ENCODE measurements at places on chromosomes 5 and 9.

DNA sequence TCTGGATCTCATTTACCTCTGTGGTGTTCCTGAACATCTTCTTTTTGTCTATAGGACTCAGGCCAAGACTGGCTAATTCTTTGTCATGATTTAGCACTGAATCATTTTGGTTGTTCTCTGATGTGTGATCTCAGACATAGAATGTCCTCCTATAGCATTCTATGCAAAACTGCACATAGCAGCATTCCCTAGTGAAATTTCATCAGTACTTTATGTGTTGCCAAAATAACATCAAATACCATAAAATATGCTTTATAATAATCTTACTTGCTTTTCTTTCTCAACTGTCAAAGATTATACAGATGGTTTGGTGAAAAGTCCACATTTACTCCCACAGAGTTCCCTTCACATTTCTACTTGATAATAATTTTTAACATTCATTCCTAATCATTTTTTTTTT lies 115.7 kb upstream of the MPDZ start:
- DNase-seq = no peak

DNA sequence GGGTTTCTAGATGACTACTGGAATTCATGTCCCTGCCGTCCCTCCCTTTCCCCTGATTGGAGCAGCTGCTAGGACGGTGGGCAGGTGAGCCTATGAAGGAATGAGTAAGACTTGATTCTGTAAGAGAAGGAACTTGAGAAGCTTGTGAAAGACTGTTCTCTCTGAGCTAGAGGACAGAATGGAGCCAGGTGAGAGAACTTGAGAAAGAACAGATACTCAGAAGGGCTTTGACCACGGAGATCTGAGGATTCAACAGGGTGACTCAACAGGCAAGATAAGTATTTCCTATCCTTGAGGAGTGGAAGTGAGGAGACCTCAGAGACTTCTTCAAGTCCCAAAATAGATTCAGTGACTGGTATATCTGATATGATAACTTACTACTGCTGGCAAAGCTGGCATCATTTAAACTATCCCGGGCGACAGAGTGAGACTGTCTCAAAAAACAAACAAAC lies 41.9 kb downstream of the HSDL2 start:
- DNase-seq = no peak

DNA sequence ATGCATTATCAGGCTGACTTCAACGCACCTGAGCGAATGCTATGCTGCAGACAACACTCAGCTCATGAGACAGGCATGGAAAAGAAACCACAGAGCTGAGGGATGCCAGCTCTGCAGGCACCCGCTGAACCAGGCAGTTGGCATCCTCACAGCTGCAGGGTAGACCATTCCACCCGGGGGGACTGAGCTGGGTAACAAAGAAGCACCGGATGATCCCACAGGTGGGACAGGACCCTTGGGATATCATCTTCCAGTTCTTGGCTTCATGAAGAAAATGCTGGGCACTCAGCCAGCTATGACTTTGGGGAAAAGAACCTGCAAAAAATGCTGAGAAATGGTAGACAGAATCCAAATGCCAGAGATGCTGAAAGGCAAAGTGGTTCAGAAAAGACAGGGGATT lies 9.6 kb downstream of the EPB41L4B start:
- no peak for DNase-seq

DNA sequence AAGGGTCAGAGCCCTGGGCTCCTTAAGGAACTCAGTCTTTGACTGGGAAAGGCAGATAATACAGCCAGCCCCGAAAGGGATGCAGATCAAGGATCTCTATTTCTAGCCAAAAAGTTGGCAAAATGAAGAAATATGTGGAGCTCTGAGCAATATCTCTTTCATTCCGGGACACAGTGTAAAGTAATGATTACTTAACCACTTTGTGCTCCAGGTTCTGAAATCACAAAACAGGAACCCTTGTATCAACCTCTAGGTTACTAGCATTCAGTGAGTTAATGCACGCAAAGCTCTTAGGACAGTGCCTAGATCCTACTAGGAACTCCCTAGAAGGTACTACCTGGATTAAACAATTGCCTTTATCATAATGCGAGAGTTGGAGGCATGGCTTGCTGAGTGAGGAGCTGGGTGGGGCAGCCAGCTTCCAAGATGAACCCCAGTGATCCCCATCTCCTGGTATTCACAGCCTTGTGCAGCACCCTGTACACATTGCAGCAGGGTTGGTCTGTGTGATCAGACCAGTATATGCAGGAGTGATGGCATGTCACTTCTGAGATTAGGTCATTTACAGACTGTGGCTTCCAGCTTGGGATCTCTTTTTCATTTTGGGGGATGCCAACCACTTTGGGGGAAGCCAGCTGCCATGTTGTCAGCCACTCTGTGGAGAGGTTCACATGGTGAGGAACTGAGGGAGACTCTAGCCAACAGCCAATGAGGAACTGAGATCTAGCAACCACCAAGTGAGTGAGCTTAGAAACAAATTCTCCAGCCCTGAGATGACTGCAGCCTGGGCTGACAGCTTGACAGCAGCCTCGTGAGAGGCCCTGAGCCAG lies 103.1 kb upstream of the SLC44A1 start:
- no peak for DNase-seq

GRCh38 chr5:91373006-91373405 lies 10.1 kb downstream of the ARRDC3 start:
- no peak for DNase-seq

- DNase-seq = no peak
These were observed 53.2 kb downstream of the USP20 start for GRCh38 chr9:129888293-129889121.

GRCh38 chr5:169494383-169494935 lies 89.1 kb upstream of the SPDL1 start:
- no peak for DNase-seq

- no peak for DNase-seq
These were observed 5.7 kb downstream of the QSOX2 start for GRCh38 chr9:136239983-136240330.

GRCh38 chr5:124264499-124264898 lies 481.9 kb downstream of the ZNF608 start:
- no peak for DNase-seq

- DNase-seq = no peak
These were observed 50.5 kb upstream of the COL5A1 start for GRCh38 chr9:134591082-134591571.

DNA sequence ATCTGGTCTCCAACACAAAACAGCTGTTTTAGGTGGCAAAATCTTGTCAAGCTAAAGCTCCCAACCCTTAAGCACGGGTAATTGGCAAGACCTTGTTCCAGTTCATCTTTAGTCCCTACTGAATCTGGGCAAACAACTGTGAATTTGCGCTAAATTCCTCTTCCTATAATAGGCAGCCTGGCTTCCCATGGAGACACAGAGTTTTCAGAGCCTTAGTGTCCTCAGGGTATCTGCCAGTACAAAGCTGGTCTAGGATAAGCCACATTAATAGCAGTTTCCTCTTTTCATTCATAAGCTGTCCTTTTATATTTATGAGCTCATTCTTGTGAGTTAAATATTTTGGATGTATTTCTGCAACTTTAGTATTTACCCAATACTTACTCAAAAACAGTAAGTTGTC lies 59.5 kb downstream of the FGF10 start:
- DNase-seq = no peak

- no peak for DNase-seq
These were observed 413.3 kb downstream of the MLLT3 start for GRCh38 chr9:20208961-20209371.

GRCh38 chr9:109179801-109180523 lies 12.9 kb upstream of the FRRS1L start:
- peak; percentile 53 for DNase-seq

DNA sequence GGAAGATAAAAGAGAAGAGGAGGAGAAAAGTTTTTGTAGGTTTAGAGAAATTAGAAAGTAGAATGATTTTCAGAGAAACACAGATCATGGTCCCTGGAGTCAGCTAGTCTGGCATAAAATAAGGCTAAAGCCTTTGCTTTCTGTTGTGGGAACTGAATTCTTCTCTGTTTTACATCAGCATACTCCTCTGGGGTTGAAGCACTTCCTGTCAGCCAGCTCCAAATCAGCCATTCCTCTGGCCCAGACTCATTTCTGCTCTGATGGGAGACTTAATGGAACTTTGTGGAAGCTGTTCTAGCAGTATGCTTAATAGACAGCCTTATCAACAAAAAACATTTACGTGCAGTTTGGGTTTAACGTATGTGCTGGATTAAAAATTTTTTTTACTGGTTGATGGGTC lies 143.2 kb downstream of the HMHB1 start:
- no peak for DNase-seq

DNA sequence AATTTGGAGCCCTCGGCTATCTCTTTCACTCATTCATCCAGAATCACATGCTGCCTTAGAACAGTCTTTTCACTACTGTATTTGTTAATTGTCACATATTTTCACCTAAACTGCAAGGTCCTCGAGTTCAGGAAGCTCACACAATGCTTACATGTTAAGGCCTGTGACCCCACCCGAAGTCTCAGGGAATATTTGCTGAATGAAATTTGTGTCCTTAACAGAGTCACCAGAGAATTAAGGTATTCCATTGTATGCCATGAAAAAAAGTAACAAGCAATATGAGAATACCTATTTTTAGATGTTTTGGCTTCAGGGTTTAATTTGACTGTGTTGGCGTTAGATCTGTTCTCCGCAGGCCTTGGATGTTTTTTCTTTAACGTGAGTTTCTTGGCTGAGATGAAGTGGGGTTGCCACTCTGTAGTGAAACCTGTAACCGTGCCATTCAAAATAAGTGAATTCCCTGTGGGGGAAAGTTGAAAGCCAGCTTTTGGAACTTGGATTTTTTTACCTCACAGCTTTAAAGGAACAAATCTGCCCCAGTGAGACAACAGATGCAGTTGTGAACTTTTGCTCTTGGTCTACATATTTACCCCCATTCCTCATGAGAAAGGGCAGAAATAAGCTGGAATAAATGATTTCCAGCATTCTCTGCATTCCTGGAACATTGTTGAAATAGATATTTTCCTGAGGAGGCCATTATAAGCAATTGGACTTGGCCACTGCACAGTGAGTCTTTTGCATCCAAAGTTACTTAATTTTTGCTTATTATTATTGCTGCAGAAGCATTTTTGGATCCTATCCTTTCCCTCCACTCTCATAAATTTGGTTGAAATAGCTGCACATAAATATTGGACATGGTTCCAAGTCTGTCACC lies 35.9 kb upstream of the FBP1 start:
- no peak for DNase-seq

- DNase-seq = no peak
These were observed 7.6 kb upstream of the ELOVL7 start for GRCh38 chr5:60851626-60852025.

- no peak for DNase-seq
These were observed 119.4 kb downstream of the PRKACG start for GRCh38 chr9:68894502-68894901.

GRCh38 chr5:90518661-90519060 lies 10.7 kb downstream of the LYSMD3 start:
- DNase-seq = no peak

DNA sequence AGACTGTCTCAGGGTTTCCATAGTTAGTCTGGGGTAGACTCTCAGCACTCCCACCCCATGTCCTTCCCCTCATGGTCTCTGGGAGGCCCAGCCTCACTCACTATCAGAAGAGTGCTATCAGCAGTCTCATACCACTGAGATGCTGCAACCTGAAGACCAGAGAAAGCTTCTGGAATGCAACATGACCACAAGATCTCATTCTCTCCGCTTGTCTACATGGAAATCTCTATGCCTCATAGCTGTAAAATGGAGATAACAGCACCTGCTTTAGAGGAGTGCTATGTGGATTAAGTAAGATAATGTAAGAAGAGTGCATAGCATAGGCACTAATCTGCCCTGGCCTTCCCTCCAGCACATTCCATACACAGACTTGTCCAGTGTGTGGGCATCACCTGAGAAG lies 47.0 kb upstream of the ZNF169 start:
- DNase-seq = no peak

- no peak for DNase-seq
These were observed 270.6 kb downstream of the IRX2 start for GRCh38 chr5:2480871-2481270.

DNA sequence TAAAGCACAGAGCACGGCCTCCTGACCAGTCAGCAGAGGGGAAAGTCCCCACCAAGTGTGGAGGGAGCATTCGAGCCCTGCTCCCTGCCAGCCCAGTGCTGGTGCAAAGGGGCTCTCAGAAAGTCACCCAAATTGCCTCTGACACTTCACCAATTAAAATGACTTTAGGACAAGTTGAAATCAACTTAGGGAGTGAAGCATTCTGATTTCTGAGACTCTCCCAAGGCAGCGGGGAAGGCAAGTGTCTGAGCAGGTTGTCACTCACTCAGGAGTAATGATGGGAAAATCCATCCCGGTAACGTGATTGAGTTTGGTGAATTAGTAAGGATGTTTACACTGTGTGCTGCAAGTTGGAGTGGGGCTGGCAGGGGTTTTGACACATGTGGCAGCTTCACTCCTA lies 73.7 kb downstream of the PCDH1 start:
- DNase-seq = no peak

DNA sequence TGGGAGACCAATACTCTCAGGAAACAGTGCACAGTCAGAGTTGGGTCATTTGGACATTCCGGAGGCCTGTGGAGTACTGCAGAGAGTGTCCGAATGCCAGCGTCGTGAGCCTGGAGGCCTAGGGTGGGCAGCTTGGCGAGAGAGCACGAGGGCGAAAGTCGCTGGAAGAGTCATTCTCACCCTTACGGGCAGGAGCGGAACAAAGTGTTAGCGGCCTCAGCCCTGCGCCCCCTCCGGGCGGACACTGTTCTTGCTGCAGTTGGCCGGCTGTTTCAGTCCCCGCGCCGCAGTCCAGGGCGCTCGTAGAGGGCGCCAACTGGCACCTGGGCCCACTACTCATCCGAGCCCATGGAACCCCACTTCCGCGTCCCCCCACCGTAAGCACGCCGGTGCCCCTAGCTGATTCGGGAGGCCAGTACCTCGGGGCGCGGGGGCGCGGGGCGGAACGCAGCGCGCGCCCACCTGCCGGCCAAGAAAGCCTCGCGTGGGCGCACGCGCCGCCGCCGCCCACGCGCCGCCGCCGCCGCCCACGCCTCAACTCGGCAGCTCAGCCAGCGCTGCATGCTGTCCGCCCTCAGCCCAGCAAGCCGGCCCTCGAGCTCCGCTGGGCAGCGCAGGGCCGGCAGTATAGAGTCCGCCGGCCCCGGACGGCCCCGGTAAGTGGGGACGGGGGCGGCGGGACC lies 99.7 kb upstream of the CCL21 start:
- peak; percentile 15 for DNase-seq

- no peak for DNase-seq
These were observed 182.2 kb downstream of the SREK1 start for GRCh38 chr5:66326276-66326675.

DNA sequence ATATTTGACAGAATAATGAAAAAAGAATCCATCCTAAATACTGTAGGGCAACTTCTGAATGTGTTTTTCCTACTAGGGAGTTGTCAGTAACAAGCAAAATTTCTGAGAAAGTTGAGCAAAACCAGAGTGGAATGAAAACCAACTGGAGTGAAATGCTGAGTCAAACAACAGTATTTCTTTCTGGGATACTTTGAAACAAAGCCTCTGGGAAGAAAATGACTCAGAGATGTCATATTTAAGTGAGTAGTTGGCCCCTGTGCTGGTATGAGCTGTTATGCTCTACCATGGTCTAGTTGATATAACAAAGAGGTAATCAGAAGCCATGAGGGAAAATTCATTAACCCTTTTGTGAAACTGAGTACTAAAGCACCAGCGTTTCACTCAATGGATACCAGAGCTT lies 372.1 kb upstream of the C9orf72 start:
- no peak for DNase-seq

- no peak for DNase-seq
These were observed 81.9 kb upstream of the GLIS3 start for GRCh38 chr9:4381744-4382143.

Data from globus pallidus (tissue), 1 donor.